ENCODE measurements at places on chromosomes 3 and 15.

- no peak for DNase-seq
Measured at GRCh38 chr3:138082085-138082991, 33.1 kb downstream of the DZIP1L start.

- DNase-seq = no peak
Measured at GRCh38 chr3:28267984-28268849, 26.8 kb downstream of the CMC1 start.

- no peak for DNase-seq
Measured at GRCh38 chr3:114597012-114597411, 303.2 kb downstream of the TIGIT start.

- no peak for DNase-seq
Measured at GRCh38 chr3:9075762-9076161, 112.5 kb upstream of the RAD18 start.

DNA sequence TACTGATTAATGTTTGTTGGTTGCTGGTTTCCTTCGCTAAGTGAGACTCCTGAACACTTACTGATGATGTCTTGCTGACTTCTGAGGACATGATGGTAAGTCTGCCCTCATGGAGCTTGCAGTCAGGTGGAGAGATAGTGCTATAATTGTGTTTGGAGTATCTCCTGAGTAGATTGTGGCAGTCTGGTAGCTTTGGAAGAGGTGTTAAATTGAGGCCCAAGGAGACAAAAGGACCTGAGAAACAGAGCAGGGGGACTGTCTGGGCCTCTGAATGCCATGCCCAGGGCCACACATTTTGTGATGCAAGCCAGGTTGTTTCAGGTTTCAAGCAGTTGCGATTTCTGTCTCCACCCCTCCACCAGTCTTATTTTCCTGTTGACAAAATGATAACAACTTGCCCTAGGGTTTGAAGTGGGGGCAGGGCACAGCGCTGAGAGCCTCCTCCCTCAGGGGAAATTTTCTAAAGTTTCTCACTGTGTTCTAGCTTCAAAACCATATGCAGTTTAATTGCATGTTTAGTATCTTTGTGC lies 16.7 kb downstream of the SMAD3 start:
- DNase-seq = no peak

- no peak for DNase-seq
Measured at GRCh38 chr3:54071601-54072000, 50.8 kb upstream of the CACNA2D3 start.

DNA sequence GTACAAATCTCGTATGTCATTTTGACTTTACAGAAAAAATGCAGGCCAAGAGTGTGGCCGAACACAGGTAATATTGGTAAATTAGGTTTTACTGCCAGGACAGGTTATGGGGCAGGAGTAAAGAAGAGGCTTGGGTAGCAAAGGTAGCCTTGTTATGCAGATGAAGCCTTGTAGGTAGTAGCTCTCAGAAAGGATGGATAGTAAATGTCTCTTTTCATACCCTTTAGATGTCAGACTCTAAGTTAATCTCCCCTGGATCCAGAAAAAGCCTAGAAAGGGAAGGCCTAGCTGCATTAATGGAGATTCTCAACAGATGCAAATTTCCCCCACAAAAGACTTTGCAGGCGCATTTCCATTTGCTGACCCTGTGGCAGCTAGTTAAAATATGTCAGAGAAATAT lies 1445.1 kb upstream of the CADM2 start:
- no peak for DNase-seq

GRCh38 chr15:59236394-59236793 lies 29.8 kb downstream of the LDHAL6B start:
- DNase-seq = no peak

GRCh38 chr3:113847664-113848461 lies 9.3 kb downstream of the GRAMD1C start:
- no peak for DNase-seq

GRCh38 chr3:10178892-10179291 lies 14.2 kb downstream of the IRAK2 start:
- no peak for DNase-seq

Measured in left forelimb (tissue), 1 donor.